ENCODE measurements at places on chromosomes 5 and 9. TPM values are rescaled to one million over a fixed set of nuclear protein-coding genes. Genes with fewer than 3 reads are reported as not detected.
A peak's percentile ranks its signal among the peaks of the same experiment; 100 is the strongest.

GRCh38 chr5:28451483-28451882 lies 1413.1 kb upstream of the CDH9 start:
- DNase-seq, result no peak
- no peak overlapping the region for H3K4me3 ChIP-seq
- no peaks in the 10 kb centered on the region for H3K4me1 ChIP-seq
- H3K27me3 ChIP-seq, result no peaks in the 10 kb centered on the region

DNA sequence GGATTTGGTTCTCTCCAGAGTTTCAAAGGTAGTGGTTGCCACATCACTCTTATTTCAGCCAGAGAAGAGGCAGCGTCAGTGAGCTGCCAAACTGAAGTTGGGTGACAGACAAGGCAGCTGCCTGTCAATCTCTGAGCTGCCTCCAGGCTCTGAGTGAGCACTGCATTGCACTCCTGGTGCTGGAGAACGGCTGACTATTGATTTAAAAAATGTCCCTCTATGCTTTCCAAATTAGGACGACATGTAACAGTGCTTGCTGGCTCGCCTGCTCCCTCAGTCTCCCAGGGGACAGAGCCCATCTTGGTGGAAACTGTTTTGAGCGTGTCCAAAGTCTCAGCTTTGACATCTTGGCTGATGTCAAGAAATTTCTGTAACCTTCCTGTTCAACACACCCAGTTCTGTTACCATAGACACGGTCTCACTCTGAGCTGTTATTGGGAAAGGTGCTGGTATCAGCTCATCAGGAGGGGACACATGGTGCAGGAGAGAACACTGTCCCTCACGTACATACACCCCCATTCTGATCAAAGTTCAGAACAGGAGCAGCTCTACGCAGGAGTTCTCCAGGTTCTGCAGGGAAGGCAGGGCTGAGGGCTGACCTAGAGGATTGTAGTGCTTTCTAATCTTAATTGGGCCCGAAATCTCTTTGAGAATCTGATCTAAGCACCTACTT lies 15.7 kb downstream of the PCDH12 start:
- peaks cover 6% of the 10 kb centered on the region for H3K36me3 ChIP-seq
- H3K27me3 ChIP-seq, result no peaks in the 10 kb centered on the region
- no peaks in the 10 kb centered on the region for H3K4me1 ChIP-seq
- no peak for DNase-seq
- H3K4me3 ChIP-seq, result no peak overlapping the region
- H3K27ac ChIP-seq, result no peak overlapping the region

GRCh38 chr9:113955076-113955752 lies 79.1 kb downstream of the ZNF618 start:
- DNase-seq, result no peak
- H3K4me1 ChIP-seq, result no peaks in the 10 kb centered on the region
- no peaks in the 10 kb centered on the region for H3K36me3 ChIP-seq
- H3K4me3 ChIP-seq, result no peak overlapping the region
- no peaks in the 10 kb centered on the region for H3K27me3 ChIP-seq

DNA sequence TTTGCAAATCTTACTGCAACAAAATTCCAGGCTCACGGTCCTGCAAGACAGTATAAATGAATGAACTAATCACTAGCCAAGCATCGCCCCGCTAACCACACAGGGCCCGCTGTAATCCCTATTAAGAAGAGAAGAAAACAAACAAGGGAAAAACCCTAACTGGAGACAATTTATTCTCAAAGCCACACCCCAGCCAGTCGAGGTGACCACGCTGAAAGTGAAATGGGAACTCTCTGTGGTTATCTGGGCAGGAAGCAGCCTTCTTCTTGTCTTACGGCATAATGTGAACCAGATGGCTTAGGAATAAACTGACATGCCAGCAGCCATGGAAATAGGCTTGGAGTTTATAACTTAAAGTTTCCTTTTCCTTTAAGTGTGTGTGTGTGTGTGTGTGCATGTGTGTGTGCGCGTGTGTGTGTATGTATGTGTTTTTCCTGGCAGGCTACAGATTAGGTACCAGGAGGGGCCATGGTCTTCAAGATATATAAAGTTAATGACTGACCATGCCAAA lies 120.2 kb downstream of the SEMA6A start:
- no peak for DNase-seq
- no peak overlapping the region for H3K4me3 ChIP-seq
- no peaks in the 10 kb centered on the region for H3K27me3 ChIP-seq
- H3K36me3 ChIP-seq, result no peaks in the 10 kb centered on the region

Gene IFNK
- total RNA-seq, result not detected

DNA sequence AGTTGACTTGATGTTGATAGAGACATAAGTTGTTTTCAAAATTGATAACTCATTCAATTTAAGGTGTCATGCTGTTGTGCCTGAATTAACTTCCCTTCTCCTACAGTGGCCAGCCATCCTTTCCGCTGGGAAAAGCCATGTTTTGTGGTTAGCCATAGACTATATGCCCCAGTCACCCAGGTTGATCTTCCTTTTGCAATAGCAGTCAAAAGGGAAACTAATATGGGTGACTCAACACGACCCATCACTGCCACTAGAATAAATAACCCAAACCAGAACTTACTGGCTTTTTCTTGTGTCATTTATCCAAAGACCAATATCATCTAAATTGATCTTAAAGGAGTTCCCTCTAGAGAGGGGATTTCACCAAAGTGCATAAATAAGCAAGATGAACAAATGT lies 87.4 kb downstream of the PTCD2 start:
- no peaks in the 10 kb centered on the region for H3K36me3 ChIP-seq
- DNase-seq, result no peak
- H3K4me3 ChIP-seq, result no peak overlapping the region
- H3K27me3 ChIP-seq, result no peaks in the 10 kb centered on the region

Gene NIPAL4
- total RNA-seq, result 0.18 TPM

DNA sequence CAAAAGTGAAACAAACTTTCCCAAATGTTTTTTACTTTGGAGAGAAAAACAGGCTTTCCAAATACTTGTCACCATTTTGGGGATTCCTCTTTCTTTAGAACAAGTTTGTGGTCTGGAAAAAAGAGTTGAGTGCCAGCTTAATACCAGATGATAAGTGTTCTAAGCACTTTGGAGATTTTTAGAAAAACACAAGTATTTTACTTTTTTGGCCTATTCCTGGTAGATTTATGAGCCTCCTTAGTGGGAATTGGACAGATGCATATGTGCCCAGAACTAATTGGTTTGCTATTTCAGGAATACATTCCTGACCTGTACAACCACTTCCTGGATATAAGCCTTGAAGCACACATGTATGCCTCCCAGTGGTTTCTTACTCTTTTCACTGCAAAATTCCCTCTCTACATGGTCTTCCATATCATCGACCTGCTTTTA lies 40.5 kb downstream of the GPR21 start:
- H3K27me3 ChIP-seq, result no peaks in the 10 kb centered on the region
- DNase-seq, result no peak
- peaks cover 16% of the 10 kb centered on the region for H3K4me1 ChIP-seq
- H3K4me3 ChIP-seq, result no peak overlapping the region
- H3K27ac ChIP-seq, result peak overlapping the region; percentile 34

DNA sequence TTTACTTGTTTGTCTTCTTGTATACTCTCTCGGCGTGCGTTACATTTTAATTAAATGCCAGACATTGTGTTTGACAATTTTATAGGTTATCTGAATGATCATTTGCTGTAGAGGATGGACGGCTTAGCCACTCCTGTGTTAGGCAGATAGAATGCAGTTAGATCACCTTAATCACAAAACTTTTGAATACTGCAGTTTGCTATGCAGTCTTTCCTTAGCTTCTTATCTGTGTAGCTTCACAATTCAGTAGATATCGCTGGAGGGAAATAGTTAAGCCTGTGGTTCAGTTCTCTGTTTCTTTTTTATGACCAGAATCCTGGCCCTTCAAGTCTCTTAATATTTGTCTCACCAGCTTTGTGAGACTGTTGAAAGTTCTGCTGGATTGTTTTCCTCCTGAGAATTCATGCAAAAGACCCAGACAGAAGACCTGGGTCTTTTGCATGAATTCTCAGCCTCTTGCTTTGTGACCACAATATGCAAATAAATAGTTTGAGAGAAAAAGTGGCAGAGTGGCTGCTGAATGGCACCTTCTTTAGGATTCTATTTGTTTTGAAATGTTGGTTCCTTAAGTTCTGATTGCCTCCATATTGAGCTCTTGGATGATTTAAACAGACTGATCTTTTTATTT lies 40.2 kb downstream of the RASA1 start:
- peaks cover 7% of the 10 kb centered on the region for H3K4me1 ChIP-seq
- no peak overlapping the region for H3K4me3 ChIP-seq
- no peaks in the 10 kb centered on the region for H3K27me3 ChIP-seq

DNA sequence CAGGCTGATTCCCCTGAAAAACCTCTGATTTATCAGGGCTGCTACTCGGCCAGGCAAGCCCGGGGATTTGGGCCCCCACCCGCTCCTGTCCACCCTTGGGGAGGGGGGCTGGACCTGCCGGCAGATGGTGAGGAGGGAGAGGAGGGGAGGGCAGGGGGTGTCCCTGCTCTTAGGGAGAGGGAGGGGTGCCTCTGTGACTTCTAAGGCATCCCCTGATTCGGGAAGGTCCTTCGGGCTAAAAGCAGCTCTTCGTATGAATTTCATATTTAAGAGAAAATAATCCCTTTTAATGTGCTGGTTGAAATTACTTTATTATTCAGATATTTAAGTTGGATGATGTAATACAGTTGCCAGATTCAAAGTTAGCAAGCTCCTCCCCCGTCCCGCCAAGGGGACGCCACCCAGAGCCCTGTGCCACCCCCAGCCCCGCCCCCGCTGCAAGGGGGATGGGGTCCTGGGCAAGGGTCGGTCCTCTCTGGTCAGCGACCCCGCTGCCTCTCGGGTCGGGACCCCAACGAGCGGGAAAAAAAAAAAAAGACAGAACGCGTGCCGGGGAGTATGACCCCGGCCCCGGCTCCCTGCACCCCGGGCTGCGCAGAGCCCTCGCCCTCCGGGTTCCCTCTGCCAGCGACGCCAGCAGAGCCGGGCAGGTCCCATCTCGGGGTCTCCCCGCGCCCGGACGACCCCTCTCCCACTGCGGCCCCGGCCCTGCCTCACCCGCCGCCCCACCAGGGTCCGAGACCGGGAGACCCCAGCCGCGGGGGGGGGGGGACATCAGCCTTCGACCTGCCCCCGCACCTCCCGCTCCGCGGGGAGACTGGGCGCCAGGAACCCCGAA lies 12.4 kb downstream of the LHX3 start:
- H3K36me3 ChIP-seq, result no peaks in the 10 kb centered on the region
- no peaks in the 10 kb centered on the region for H3K4me1 ChIP-seq
- H3K4me3 ChIP-seq, result no peak overlapping the region

DNA sequence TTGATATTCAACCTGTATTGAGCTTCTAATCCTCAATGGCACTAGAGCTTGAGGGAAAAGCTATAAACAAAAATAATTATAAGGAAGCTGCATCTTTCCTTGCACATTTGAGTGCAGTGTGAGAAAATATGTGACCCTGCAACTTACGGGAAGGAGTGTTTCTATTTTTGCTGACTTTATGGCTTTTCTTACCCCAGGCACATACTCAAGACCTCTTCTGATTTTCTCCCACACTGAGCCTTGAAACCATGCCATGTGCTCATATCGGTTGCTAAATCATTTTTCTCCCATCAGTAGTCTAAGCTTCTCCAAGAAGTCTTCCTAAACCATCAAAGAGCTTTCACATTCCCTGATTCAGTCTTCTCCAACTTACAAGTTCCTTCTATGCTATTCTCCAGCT lies 91.5 kb downstream of the CDH6 start:
- no peak overlapping the region for H3K4me3 ChIP-seq
- no peak for DNase-seq
- H3K36me3 ChIP-seq, result no peaks in the 10 kb centered on the region
- H3K27ac ChIP-seq, result no peak overlapping the region

All from cardiac muscle cell (in vitro differentiated cells and primary cell).